RWPE1 (cell line): ENCODE measurements at places on chromosomes 6 and 20.
A peak's percentile ranks its signal among the peaks of the same experiment; 100 is the strongest.

- DNase-seq: peak; percentile 7
Measured at GRCh38 chr6:6218759-6219085, 101.7 kb downstream of the F13A1 start.

- no peak for DNase-seq
Measured at GRCh38 chr20:2204021-2204420, 91.8 kb upstream of the TGM3 start.

DNA sequence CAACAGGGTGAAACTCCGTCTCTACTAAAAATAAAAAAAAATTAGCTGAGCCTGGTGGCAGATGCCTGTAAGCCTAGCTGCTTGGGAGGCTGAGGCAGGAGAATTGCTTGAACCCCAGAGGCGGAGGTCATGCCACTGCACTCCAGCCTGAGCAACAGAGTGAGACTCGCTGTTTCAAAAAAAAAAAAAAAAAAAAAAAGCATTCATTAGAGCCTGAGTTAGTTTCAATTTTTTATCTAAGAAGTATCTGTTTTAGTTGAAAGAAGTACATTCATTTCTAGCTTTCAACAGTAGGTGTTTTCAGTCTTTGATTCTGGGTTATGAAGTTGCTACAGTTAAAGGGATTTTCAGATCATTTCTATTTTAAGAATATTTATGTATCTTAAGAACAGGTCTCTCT, 42.2 kb downstream of the ZNF292 start:
- no peak for DNase-seq

GRCh38 chr6:75492386-75493153, 1.0 kb downstream of the FILIP1 start:
- DNase-seq: no peak

DNA sequence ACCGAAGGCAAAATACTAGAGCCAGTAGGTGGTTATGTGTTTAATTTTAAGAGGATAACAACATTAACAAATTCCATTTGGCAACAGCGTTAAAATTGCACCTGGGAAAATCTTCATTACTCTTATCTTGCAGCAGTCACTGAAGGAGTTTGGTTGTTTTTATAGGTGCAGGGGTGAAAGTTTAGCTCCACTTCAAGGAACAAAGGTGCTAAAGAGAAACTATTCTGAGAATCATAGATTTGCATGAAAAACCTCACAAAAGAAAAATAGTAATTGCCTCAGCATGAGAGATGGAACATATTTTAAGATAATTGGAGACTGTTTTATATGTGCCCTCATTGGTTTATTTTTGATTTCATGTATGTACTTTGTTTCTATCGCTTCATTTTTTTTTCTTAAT, 444.4 kb downstream of the UTRN start:
- DNase-seq: no peak

GRCh38 chr6:20932284-20932683, 398.0 kb downstream of the CDKAL1 start:
- no peak for DNase-seq

DNA sequence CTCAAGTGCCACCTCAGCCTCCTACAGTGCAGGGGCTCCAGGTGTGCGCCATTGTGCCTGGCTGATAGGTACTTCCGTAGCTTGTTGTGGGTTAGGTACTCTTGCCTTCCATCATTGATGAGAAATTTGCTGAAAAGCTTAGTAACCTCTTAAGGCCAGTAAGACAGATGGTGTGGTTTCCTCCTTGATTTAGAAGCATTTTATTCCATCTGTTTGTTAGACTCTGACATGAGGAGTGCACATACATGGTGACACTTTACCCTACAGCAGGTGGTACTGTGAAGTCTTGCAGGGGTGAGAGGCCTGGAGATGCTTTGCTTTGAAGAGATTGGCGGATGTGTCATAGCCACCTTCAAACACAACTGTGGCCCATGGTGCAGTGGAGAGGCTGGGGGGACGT, 14.8 kb upstream of the MTG2 start:
- no peak for DNase-seq

DNA sequence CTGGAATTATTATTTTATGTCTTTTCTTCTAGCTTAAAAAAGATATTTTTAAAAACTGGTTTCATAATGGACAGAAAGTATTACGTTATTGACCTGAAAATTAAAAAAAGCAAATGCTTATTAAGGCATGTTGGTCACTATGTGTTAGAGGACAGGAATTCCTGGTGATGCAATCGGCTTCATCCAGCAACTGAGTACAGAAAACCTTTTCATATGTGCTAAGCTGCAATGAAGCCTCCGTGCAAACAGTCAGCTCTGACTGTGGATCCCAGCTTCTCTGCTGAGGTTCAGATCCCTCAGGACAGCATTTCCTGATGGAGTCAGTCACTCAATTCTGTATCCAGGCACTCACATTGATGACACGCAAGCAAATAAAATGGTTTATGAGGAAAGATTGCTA, 22.7 kb upstream of the BMP2 start:
- DNase-seq: no peak

DNA sequence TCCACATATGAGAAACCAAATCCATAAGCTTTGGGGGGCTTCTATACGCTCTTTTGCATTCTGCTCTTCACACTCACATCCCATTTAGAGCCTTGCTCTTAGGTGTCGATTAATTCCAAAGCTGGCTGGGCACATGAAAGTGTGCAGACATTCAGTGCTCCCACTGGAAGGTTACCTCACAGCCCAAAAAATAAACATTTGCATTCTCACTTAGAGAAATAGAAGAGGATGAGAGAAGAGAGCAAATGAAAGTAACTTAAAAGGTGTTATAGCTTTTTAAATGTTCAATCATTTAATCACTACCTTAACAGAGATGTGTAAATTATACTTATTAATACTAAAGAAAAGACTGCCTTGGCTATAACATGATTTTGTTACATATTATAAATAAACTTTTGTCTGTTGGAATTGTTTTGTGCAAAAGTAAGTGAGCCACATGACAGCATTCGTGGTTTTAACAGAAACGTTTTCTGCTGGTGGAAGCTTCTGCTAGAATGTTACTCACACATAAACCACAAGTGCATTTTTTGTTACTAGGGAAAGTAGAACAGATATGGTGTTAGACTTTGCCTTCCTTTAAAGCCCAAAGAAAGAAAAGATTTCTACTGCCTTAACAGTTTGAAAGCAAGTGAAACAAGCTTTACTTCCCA, 116.7 kb downstream of the SIM1 start:
- no peak for DNase-seq

DNA sequence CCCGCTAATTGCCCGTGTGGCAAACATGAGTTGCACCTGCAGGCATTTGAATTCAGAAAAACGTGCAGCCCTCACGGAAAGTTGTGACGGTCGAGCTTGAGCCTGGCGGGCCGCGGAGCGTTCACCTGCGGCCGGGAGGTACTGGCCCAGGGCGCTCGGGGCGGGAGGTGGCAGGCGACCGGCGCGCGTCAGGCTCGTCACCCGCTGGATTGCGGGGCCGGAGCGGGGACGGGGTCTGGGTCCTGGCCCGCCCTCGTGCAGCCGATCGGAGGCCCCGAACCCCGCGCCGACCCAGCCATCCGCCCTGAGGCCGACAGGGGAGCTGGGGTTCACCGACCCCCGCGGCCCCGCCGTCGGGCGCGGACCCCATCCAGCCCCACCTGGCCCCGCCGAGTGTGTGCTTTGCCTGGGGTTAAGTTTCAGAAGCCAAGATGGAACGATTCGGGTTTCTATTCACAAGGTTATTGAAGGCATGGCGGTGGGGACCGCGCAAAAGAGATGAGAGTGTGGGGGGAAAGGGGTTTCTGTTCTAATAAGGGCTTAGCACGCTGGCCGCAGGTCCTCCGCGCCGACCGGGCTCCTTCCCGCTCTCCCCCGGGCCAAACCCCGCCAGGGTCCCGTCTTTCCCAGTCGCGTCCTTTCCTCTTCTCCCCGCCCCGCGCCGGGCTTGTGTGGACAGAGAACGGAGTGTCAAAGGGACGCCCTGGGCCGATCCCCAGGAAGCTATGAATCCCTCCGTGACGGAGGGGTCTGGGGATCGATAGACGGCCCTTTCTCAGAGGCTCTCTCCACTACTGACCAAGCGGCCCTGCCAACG, 1.6 kb upstream of the HEY2 start:
- DNase-seq: peak; percentile 46

DNA sequence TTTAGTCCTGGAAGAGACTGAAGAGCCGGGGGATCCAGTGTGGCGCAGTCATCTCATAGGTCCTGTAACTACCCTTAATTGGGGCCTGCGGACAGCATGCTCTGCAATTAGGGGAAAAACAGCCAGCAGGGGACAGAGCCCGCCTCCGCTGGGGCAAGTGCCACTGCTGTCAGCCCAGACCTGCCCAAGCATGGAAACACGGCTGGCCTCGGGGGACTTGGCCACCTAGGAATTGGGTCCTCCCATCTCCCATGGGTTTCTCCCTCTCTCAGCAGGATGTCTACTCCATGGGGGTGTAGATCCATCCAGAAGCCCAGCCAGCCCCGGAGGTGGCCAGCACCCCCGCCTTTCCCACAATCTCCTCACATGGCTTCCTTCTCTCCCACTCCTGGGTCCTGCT, 3.6 kb downstream of the GHRH start:
- DNase-seq: no peak

DNA sequence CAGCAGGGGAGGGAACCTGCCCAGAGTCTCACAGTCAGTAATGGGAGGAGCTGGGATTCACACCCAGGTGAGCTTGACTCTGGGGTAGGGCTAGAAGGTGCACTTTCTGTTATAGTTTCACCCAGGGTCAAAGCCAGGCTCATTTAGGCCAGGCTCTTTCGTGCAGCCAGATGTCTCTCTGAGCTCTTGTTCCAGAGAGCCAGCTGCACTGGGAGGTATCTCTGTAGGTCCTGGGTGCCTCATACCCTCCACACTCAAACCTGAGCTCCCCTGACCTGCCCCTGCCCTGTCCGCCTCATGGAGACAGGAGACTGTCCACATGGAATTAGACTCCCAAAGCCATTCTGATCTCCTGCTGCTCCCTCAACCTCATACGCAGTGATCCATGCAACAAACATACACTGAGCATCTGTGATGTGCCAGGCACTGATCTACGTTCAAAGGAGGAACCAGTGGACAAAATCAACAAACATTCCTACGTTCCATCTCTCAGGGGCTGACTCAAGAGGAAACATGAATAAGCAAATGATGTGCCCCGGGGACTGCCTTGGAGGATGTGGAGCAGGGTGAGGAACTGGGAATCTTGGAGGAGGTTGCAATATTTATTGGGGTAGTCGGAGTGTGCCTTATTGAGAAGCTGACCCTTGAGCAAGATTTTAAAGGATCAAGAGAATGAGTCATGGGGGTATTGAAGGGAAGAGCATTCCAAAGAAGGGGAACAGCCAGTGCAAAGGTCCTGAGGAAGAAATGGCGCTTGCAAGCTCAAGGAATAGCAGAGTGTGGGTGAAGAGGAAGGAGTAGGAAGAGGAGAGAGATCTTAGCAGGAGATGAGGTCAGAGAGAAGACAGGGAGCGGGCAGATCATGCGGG, 71.3 kb upstream of the TOX2 start:
- DNase-seq: peak; percentile 66

GRCh38 chr6:143726015-143726647, 48.4 kb downstream of the PHACTR2 start:
- DNase-seq: no peak

GRCh38 chr20:4225745-4226144, 210.4 kb upstream of the RNF24 start:
- peak; percentile 51 for DNase-seq

- no peak for DNase-seq
Measured at GRCh38 chr6:94769197-94769596, 808.1 kb upstream of the MANEA start.

DNA sequence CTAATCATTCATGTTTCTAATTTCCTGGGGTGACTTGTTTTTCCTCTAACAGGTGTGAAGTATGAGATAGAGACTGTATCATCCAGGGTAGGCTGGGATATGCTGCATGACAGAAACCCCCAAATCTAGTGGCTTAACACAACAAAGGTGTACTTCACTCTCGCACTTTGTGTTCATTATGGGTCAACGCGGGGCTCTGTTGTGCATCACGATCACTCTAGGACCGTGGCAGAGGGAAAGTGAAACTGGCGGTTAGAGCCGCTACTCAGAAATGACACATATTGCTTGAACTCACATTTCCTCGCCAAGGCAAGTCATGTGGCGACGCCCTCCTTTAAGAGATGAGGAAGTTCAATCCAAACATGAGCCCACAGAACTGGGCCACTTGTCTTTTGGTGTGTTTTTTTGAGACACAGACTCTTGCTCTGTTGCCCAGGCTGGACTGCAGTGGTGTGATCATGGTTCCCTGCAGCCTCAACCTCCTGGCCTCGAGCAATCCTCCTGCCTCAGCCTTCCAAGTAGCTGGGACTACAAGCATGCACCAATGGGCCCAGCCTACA, 41.3 kb downstream of the PCNA start:
- DNase-seq: peak; percentile 65

GRCh38 chr6:75906871-75907270, 157.8 kb downstream of the MYO6 start:
- no peak for DNase-seq

DNA sequence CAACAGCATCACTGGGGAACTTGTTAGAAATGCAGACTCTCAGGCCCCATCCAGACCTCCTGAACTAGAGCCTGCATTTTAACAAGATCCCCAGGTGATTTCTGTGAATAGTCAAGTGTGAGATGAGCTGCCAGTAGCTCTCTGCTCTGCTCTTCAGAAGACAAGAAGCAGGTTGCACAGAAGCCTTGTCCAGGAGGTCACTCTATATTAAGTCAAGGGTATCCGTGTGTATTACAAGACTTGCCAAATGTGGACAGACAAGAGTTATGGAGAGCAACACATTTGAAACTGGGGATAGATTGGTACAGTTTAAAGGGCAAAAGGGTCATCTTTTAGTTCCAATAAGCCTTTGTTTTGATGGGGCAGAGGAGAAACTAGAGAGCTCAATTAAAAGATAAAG, 23.2 kb upstream of the RIN2 start:
- DNase-seq: no peak

DNA sequence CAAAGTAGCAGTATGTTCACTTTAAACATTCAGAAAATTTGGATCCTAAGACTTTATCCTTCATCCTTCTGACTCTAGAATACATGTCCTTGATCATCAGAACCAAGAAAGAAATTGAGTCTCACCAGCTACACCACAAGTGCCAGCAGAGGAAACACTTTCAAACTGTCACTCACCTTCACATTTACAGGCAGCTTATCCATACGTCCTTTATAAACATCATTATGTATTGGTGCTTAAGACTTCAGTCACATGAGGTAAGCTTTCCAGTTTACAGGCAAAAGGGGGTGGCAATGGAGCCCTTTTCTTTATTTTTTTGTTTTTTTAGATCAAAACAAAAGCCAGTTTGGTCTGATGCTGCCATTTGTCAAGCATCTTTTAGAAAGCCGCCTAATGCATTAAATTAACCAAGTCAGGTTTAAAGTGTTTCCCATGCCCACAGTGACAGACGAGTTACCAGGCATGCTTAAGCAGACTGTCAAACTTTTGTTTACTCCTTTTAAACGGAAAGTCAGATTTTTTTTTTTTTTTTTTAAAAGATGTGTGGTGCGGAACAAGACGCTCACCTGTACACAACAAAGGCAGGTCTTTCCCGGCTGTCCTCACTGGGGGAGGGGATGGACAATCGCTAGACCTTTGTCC, 952 bp upstream of the BRPF3 start:
- no peak for DNase-seq

GRCh38 chr6:76435174-76435573, 362.7 kb upstream of the IMPG1 start:
- DNase-seq: no peak
